ENCODE measurements at places on chromosomes 3 and 15. TPM values are rescaled to one million over a fixed set of nuclear protein-coding genes. Genes with fewer than 3 reads are reported as not detected.

The TMEM158 gene
- not detected for total RNA-seq

The ANKRD34C gene
- not detected for total RNA-seq

The ERICH6 gene
- 0.38 TPM for total RNA-seq

The ARHGAP31 gene
- 3.7 TPM for total RNA-seq

The CSTA gene
- not detected for total RNA-seq

The HRG gene
- not detected for total RNA-seq

The GPR160 gene
- 13.8 TPM for total RNA-seq

The MYNN gene
- total RNA-seq, result 15.6 TPM

The SLC22A13 gene
- 0.28 TPM for total RNA-seq

The BTLA gene
- 45.7 TPM for total RNA-seq

The NPRL2 gene
- total RNA-seq, result 48.8 TPM

The CSPG5 gene
- total RNA-seq, result 0.40 TPM

DNA sequence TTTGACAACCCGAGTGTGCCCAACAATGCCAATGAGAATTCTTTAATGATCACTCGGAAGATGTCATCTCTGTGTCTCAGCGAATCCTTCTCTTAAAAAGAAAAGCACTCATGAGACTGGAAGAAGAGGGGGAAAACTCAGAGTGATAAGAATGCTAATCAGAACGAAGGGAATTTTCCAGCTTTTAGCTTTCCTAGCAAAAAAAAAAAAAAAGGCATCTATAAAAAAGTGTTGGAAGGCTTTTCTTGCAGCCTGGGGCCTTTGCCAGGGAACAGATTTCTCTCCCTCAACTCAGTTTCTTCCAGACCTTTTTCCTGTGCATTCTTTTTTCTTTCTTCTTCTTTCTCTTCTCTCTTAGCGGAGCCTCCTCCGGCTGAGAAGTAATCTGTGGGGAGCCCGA, 80.5 kb upstream of the NEO1 start:
- H3K27me3 ChIP-seq, result peaks cover 24% of the 10 kb centered on the region
- H3K4me1 ChIP-seq, result no peaks in the 10 kb centered on the region
- H3K4me3 ChIP-seq, result no peak overlapping the region
- no peak for DNase-seq
- no peaks in the 10 kb centered on the region for H3K36me3 ChIP-seq

DNA sequence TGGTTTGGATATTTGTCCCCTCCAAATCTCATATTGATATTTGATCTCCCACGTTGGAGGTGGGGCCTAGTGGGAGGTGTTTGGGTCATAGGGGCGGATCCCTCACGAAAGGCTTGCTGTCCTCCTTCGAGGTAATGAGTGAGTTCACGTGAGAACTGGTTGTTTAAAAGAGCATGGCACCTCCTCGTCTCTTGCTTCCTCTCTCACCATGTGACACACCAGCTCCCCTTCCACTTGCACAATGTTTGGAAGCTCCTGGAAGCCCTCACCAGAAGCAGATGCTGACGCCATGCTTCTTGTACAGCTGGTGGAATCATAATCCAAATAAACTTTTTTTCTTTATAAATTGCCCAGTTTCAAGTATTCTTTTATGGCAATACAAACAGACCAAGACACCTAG, 38.6 kb downstream of the RFTN1 start:
- no peak for DNase-seq
- H3K36me3 ChIP-seq, result peaks cover 85% of the 10 kb centered on the region
- no peak overlapping the region for H3K27ac ChIP-seq
- peaks cover 35% of the 10 kb centered on the region for H3K4me1 ChIP-seq

DNA sequence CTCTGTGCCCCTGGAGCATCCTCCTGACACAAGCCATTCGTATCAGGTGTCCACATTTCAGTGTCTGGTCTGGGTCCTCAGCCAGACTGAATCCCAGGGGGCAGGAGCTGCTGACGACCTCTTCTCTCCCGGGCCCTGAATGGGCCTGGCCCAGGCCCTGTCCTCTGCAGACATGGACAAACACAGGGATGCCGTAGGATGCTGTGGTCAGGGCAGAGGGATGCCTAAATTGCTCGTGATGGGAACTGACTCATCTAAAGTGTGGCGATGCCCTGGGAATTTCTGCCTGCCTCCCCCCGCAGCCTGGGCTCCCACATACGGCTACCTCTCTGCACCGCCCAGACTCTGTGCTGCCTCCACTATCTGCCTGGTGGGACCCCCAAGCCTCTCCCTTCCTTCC, 58.5 kb upstream of the CTSH start:
- DNase-seq, result no peak
- no peaks in the 10 kb centered on the region for H3K36me3 ChIP-seq
- peaks cover 14% of the 10 kb centered on the region for H3K4me1 ChIP-seq
- H3K27me3 ChIP-seq, result peaks cover 2% of the 10 kb centered on the region
- no peak overlapping the region for H3K27ac ChIP-seq

GRCh38 chr3:177725165-177725564, 527.9 kb upstream of the TBL1XR1 start:
- H3K27ac ChIP-seq, result no peak overlapping the region
- no peaks in the 10 kb centered on the region for H3K36me3 ChIP-seq
- H3K4me3 ChIP-seq, result no peak overlapping the region
- peaks cover 8% of the 10 kb centered on the region for H3K4me1 ChIP-seq
- DNase-seq, result no peak
- H3K27me3 ChIP-seq, result no peaks in the 10 kb centered on the region

DNA sequence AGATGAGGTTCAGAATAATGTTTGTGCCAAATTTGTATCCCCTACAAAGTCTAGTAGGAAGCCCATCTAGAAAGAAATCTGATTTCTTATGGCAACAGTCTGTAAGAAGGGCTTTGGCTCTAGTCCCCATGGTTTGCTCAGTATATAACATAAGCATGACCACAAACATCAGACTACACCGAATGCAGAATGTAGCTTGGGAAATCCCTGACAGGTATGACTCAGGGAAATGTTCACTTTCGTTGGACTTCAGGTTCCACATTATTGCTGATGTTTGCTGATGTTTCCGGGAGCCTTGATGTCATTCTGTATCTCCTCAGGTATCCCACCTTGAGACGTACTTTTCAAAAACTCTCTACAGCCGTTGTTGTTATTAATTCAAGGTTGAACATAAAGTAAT, 304.4 kb upstream of the TGFBR2 start:
- H3K27me3 ChIP-seq, result no peaks in the 10 kb centered on the region
- peaks cover 2% of the 10 kb centered on the region for H3K4me1 ChIP-seq
- no peak for DNase-seq
- H3K27ac ChIP-seq, result no peak overlapping the region
- no peak overlapping the region for H3K4me3 ChIP-seq
- peaks cover 2% of the 10 kb centered on the region for H3K36me3 ChIP-seq

- no peak for DNase-seq
- no peaks in the 10 kb centered on the region for H3K27me3 ChIP-seq
- no peak overlapping the region for H3K27ac ChIP-seq
- no peak overlapping the region for H3K4me3 ChIP-seq
- H3K36me3 ChIP-seq, result no peaks in the 10 kb centered on the region
Observed at GRCh38 chr3:81502236-81502635, 259.2 kb downstream of the GBE1 start.

GRCh38 chr15:101399431-101399830, 90.1 kb downstream of the PCSK6 start:
- no peak overlapping the region for H3K27ac ChIP-seq
- peaks cover 13% of the 10 kb centered on the region for H3K27me3 ChIP-seq
- H3K4me3 ChIP-seq, result no peak overlapping the region
- no peaks in the 10 kb centered on the region for H3K36me3 ChIP-seq
- H3K4me1 ChIP-seq, result no peaks in the 10 kb centered on the region

- H3K36me3 ChIP-seq, result no peaks in the 10 kb centered on the region
- peak overlapping the region; percentile 45 for H3K4me3 ChIP-seq
- H3K27me3 ChIP-seq, result peaks cover 4% of the 10 kb centered on the region
- peak overlapping the region; percentile 81 for H3K27ac ChIP-seq
- peak; percentile 85 for DNase-seq
- H3K4me1 ChIP-seq, result peaks cover 50% of the 10 kb centered on the region
Observed at GRCh38 chr15:45454814-45455213, 67.7 kb downstream of the SLC30A4 start.

DNA sequence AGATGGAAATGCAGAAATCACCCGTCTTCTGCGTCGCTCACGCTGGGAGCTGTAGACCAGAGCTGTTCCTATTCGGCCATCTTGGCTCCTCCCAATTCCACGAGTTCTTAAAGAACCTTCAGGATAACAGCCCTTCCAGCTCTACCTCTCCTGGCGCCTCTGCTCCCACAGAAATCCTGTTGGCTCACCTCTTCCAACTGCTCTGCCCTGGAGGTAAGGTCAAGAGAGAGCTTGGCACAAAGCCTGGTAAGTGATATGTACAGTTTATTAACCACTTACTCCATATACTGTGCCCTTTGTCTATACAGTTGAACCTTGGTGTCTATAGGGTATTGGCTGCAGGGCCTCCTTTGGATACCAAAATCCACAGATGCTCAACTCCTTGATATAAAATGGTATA, 17.8 kb upstream of the FGF12 start:
- no peak overlapping the region for H3K27ac ChIP-seq
- no peaks in the 10 kb centered on the region for H3K27me3 ChIP-seq
- H3K36me3 ChIP-seq, result no peaks in the 10 kb centered on the region

DNA sequence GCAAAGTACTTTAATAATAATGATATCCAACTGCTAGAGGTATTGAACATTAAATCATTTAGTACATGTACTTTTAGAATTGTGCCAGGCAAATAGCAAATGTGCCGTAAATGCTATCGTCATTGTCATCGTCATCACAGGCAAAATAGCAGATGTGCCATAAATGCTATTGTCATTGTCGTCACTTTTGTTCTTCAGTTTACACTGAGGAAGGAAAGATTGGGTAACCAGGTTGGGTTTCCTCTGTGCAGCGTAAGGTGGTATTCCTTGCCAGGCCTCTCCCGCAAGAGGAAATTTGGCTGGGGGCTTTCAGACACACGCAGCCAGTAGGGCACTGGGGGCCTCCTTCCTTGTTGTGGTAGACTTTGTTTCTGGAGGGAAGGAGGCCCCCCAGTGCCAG, 26.4 kb downstream of the ABHD17C start:
- no peaks in the 10 kb centered on the region for H3K4me1 ChIP-seq
- H3K4me3 ChIP-seq, result no peak overlapping the region
- no peaks in the 10 kb centered on the region for H3K36me3 ChIP-seq
- no peaks in the 10 kb centered on the region for H3K27me3 ChIP-seq

DNA sequence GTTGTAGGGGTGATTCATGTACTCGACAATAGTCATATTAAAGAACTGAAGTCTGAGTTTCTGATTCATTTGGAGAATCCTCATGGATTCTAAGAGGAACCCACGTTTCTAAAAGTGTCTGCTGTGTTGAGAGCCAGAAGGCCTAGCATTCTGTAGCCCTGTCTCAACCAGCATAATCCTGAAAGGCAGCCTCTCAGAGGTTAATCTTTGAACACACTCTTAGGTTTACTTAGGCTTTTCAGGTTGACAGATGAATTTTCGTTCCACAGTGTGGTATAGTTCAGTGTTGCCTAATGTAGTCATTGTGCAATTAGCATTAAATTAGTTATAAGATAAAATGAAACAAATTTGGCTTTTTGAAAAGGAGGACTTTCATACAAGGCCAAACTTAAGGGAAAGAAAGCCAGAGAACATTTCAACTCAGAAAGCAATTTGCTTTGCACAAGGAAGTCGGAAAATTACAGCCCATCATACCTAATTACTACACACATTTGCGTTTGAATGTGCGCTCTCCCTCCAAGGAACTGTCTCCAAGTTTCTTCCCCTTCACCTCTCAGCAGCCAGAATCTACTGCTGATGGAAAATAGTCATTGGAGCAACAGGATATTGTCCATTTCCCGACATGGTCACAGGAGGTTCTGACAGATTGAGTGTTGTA, 42.0 kb downstream of the AGBL1 start:
- no peak overlapping the region for H3K27ac ChIP-seq
- H3K4me1 ChIP-seq, result no peaks in the 10 kb centered on the region
- no peak for DNase-seq
- no peaks in the 10 kb centered on the region for H3K36me3 ChIP-seq
- no peak overlapping the region for H3K4me3 ChIP-seq

- H3K36me3 ChIP-seq, result no peaks in the 10 kb centered on the region
- no peak overlapping the region for H3K27ac ChIP-seq
- H3K4me3 ChIP-seq, result no peak overlapping the region
- peaks cover 5% of the 10 kb centered on the region for H3K27me3 ChIP-seq
- no peak for DNase-seq
Observed at GRCh38 chr3:119148493-119149180, 2.7 kb downstream of the TEX55 start.

DNA sequence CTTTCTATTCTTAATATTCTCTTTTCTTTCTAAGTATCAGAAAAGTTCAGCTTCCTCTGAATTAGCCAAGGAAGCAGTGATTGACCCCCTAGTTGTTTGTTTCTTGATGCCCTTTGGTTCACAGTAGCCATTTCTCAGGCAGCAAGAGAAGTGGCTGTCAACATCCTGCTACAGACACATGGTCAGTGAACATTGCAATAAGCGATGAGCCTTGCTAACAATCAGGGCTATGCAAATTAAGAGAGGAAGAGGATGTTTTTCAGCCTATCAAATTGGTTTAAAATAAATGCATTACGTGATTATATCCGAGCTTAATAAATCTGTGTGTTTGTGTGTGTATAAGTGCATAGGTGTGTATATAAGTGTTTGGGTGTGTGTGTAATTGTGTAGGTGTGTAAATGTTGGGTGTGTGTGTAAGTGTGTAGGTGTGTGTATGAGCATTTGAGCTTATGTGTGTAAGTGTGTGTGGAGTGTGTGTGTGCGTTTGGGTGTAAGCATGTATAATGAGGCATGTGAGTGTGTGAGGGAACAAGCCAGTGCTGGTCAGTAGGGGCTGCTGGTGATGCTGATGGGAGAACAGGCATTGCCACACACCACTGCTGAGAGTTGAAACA, 78.1 kb upstream of the XCR1 start:
- no peak overlapping the region for H3K27ac ChIP-seq
- DNase-seq, result no peak
- peaks cover 23% of the 10 kb centered on the region for H3K27me3 ChIP-seq
- no peak overlapping the region for H3K4me3 ChIP-seq
- H3K4me1 ChIP-seq, result peaks cover 68% of the 10 kb centered on the region
- peaks cover 25% of the 10 kb centered on the region for H3K36me3 ChIP-seq

DNA sequence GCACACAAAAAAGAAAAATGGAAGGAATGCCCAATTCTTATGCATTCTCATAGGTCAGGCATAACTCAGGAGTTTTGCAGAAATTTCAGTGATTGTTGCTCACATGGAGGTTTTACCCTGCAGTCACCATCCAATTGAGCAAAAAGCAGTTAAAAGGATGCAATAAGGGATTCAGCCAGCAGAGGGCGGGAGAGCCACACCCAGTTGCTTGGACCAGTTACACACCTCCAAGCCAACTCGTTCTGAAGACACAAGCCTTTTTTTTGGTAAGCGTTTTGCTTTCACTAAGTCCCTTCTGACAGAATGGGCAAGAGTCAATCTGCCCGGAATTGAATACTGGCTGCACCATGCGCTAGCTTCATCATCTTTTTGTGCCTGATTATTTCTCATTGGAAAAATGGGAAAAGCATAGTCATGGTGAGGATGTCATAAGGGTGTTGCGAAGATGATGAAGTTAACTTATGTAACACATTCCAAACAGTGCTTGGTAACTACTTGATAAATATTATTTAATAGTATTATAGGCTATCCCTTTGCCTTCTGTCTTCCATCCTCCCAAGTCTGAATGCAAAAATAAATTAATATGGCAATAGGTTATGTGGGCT, 154.4 kb upstream of the SGO1 start:
- H3K4me1 ChIP-seq, result no peaks in the 10 kb centered on the region
- peak; percentile 66 for DNase-seq
- H3K27me3 ChIP-seq, result no peaks in the 10 kb centered on the region
- no peak overlapping the region for H3K4me3 ChIP-seq
- no peaks in the 10 kb centered on the region for H3K36me3 ChIP-seq
- no peak overlapping the region for H3K27ac ChIP-seq

Measured in activated CD4-positive, alpha-beta memory T cell treated with anti-CD3 and anti-CD28 coated beads, Interleukin-2, amount 10 ng/mL, durations not matched to agents 7 days and 5 days (primary cell).